DND-41 (cell line): ENCODE measurements at places on chromosomes 4 and X.
A peak's percentile ranks its signal among the peaks of the same experiment; 100 is the strongest.

DNA sequence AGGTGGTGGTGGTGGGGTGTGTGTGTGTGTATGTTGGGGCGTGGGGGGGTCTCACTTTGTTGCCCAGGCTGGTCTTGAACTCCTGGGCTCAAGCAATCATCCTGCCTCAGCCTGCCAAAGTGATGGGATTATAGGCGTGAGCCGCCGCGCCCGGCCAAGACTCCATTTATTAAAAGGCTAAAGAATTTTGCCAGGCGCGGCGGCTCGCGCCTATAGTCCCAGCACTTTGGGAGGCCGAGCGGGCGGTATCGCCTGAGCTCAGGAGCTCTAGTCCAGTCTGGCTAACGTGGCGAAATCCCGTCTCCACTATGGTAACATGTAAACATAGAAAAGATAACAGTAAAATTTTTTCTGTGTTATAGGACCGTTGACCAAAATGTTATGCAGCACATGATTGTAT lies 3.7 kb upstream of the UBA1 start:
- no peak for DNase-seq

- DNase-seq, result no peak
Measured at GRCh38 chr4:40180356-40180755, 16.5 kb upstream of the RHOH start.

DNA sequence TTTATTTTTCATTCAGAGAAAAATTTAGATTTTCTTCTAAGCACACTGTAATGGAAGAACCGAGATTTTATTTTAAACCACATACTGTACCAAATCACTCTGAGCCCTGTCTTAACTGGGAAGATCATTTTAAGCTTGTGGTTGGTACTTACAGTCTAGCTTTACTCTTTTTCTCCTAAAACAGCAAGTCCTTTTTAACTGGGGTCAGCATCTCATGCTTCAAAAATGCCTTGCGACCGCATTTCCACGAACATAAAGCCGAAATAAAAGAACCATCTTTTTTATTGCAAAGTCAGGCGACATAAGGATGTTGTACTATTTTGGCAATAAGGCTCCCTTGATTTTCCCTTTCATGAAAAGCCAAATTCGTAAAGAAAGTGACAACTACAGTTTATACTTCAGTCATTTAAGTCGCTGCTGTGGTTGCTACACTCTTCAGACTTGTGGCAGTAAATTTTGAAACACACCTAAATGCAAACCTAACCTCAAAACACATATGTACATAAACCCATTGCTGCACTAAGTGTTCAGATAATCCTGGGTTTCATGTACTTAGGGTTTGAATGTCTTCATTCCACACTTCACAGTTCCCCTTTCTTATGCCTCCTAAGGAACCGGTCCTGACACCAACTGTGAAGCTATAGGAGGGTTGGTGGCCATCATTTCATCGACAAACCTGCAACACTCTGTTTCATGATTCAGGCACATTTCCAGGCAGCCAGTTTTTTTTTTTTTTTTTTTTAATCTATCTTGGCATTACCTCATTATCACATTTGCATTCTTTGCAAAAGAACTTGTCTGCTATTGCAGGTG lies 3.0 kb downstream of the STOX2 start:
- DNase-seq, result no peak

DNA sequence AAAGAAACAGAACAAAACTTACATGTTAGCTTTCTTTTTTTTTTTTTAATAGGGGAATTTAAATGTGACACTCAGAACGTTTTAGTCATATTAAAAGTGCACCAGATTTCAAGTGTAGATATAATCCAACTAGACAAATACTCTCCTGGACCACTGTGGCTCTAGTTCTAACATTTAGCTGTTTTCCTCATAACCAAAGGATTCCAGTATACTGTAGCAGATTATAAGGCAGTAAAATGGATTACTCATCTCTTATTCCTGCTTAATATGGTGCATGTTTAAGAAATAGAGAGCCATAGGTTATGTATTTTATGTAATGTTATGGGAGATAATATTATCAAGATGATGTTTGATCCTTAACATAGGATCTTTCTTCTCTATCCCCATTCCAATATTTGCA lies 1339.5 kb upstream of the AGA start:
- DNase-seq, result no peak

- no peak for DNase-seq
Measured at GRCh38 chr4:123257591-123257990, 139.0 kb upstream of the SPRY1 start.

GRCh38 chr4:154526151-154526550 lies 24.0 kb downstream of the PLRG1 start:
- DNase-seq, result no peak

- DNase-seq, result peak; percentile 61
Measured at GRCh38 chr4:81724925-81725329, 253.2 kb upstream of the RASGEF1B start.

- DNase-seq, result no peak
Measured at GRCh38 chrX:18873189-18873791, 110.6 kb downstream of the PHKA2 start.

DNA sequence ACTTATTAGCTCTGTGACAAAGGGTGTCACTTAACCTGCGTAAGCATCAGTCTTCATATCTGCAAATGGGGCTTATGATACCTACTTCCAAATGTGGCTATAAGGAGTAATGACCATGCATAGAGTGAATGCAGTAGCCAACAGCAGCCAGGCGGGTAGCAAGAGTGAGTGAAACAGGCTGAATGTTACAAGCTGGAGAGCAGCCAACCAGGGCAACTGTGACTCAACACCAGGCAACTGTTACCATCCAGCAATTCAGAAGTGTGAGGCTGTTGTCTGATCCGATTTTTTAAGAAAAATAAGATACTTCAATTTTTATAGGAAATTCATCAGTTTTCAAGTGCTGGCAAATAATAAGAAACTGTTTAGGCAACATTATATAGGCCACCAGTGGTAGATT lies 270.2 kb upstream of the TAPT1 start:
- DNase-seq, result no peak

DNA sequence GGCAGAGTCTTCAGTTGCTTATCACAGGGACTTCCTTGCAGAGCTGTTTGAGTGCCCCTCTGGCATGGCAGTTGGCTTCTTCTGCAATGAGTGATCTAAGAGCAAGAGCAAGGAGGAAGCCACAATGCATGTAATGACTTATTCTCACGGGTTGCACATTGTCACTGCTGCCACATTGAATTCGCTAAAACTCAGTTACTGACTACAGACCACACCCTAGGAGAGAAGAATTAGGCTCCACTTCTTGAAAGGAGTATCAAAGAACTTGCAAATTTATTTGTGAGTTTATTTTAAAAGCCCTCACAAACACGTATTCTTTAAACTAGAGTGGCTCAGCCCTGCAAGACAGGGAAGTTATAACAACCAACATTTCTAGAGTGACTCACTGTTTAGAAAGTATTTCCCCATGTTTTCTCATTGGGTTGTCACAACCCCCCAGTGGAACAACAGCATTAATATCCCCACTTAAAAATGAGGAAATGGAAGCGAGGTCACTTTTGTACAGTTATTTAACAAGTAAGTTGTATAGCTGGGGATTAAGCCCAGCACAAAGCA lies 32.4 kb upstream of the RBPJ start:
- DNase-seq, result no peak

DNA sequence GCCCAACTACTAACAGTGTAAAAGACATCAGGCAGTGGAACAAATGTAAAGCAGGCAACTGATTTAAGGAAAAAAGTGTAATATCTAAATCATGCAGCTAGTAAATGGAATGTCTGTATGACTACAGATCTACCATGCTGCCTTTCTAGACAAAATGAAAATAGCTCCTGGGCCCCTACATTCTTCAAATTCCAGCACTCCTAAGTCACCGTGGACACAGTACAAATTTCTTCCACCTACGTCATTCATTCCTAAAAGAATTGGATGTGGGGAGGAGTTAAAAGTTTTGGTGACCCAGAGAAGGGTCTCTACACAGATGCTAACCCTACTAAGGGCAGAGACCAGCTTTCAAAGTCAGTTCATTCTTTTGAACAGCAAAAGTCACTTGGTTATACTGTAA lies 137.2 kb upstream of the ARHGEF9 start:
- DNase-seq, result no peak

DNA sequence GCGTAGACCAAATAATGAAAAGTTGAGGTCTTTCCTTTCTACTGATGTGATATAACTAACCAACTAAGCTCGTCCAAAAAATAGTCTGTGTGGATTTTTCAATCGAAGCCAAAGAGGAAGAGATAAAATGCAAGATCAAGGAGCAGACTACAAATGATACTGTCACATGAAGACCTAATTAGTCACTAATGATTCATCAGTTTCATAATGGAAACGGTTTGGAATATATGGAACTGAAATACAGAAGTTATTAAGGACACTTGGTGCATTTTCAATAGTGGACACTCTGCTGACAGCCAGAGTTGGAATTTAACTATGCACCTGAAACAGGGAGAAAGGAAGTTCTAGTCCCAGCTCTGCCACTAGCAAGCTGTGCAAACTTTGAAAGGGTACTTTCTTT lies 119.8 kb downstream of the GUCY2F start:
- DNase-seq, result no peak

GRCh38 chr4:140157341-140157740 lies 3.4 kb upstream of the MAML3 start:
- DNase-seq, result no peak

- DNase-seq, result no peak
Measured at GRCh38 chr4:90582087-90582486, 454.9 kb downstream of the CCSER1 start.

GRCh38 chrX:117973110-117973807 lies 143.4 kb downstream of the KLHL13 start:
- DNase-seq, result no peak

DNA sequence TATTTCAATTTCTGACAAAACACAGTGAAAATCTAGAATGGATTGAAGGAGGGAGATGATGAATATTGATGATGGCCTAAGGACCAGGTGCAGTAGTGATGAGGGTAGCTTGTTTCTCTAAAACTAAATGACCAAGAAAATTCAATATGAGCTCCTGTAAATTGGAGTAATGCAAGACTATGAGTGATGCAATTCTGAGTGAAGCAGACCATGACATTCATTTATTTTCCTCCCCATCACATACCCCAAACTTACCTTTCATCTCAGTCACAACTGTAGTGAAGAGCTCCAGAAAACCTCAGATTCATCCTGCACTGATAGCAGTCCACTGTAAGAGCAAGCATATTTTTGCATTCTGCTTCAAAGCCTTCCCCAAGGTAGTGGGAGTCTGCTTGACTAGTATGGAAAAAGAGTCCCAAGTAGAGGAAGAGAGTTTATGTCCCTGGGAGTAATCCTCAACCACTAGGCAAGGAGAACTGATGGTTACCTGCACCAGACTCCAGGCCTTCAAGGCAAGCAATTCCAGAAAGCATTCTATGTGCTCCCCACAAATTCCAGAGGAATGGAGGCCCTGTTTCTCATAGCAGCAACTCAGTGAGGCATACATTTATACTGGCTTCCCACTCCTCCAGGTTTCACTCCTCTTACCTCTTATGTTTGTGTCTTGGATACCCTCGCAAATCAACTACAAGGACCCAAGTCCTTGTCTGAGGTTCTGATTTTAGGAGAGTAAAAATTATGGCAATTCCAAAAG lies 47.2 kb downstream of the CXCL1 start:
- DNase-seq, result no peak

DNA sequence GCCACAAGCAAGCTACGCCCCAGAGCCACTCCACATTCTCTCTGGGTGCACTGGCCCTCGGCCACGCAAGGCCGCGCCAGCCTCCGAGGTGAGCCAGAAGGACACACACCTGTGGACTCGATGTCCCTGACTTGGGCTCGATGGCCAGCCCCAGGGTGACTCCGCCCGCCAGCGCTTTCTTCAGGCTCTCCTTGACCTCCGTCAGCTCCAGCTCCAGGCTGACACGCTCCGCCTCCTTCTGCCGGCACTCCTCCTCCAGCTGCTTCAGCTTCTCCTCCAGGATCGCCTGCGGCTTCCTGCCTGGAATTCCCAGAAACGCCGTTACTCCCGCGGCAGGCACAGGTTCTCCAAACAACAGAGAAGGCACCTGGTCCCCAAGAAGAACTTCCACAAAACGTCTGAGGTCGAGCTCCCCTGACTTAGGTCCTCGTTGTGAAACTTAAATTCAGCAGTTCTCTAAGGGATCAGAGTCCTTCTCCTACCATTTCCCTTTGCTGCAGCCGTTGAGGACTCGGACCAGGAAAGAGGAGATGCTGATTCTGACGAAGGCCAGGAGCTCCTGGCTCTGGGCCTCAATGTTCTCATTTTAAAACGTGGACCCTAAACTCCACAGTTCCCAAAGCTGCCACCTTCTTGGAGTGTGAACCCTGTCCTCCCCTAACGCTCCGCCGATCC lies 166.8 kb downstream of the AFAP1 start:
- no peak for DNase-seq

DNA sequence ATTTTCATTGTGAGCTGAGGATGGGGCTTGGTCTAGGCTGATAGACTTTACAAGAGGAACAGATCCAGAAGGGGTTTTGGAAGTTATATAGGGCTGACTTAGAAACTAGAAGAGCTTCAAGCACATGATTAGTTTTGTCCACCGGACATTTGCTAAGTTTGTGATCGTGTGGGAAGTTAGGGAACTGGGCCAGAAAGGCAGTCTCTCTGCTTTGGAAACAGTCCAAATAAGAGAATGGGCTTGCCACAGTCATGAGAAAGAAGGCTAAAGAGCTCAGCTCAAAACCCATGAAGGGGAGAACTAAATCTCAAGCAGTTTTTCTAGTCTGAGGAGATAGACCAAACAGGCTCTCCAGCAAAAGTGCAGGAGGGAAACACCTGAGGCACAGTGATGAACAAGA lies 67.8 kb downstream of the ZNF674 start:
- no peak for DNase-seq

DNA sequence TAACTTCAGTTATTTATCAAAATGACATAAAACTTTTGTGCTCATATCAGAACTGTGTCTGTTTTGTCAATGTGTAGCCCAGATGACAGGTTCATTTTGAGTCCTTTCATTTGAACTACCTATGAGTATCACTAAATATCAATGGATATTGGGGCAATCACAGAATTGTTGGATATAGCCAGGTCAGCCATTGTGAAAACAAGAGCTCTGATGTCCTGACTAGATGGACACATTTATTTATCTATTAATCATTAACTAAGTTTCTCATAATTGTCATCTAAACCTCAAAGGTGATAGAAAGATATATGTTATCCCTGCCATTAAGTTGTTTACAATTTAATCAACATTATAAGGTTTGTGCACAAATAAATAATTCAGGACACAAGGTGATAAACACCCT lies 638.3 kb upstream of the GRIA3 start:
- DNase-seq, result no peak

GRCh38 chr4:185839194-185839712 lies 27.3 kb upstream of the SORBS2 start:
- no peak for DNase-seq

- DNase-seq, result peak; percentile 85
Measured at GRCh38 chr4:89681219-89681618, 155.7 kb downstream of the SNCA start.

- no peak for DNase-seq
Measured at GRCh38 chrX:124023838-124024238, 62.3 kb downstream of the STAG2 start.

DNA sequence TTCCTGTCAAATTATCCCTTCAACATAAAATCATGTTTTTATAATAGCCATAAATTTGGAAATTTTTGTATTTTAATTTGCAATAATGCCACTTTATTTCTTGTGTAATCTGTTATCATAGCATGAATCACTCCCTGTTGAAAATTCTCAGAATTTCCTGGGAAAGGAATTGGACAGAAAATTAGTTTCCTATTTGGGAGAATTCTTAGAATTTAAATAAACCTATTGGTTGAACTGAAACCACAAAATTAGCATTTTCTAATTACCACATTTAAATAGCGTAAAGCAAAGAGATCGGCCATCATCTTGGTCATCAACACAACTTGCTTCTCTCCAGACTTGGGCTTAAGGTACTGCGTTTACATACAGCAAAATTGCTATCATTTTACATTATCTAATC lies at the start of gene CSN1S1:
Gene CSN1S1 (plus strand): TSS at position 301 of the 400 bp plus-strand sequence. CDS start 1,488 bp downstream, outside the sequence.
- DNase-seq, result no peak
